Hematopoietic multipotent progenitor cell treated with erythropoietin and hydrocortisone succinate and interleukin-3 and kit ligand, for 8 days (in vitro differentiated cells): ENCODE measurements at places on chromosomes 16 and 17.

- peak; percentile 17 for DNase-seq
Observed at GRCh38 chr17:71084219-71084618, 914.9 kb downstream of the KCNJ2 start.

- peak; percentile 95 for DNase-seq
Observed at GRCh38 chr17:41496803-41497484, 7.2 kb upstream of the KRT36 start.

GRCh38 chr17:50448643-50449042 is 20.0 kb downstream of the CHAD start:
- DNase-seq: peak; percentile 43

DNA sequence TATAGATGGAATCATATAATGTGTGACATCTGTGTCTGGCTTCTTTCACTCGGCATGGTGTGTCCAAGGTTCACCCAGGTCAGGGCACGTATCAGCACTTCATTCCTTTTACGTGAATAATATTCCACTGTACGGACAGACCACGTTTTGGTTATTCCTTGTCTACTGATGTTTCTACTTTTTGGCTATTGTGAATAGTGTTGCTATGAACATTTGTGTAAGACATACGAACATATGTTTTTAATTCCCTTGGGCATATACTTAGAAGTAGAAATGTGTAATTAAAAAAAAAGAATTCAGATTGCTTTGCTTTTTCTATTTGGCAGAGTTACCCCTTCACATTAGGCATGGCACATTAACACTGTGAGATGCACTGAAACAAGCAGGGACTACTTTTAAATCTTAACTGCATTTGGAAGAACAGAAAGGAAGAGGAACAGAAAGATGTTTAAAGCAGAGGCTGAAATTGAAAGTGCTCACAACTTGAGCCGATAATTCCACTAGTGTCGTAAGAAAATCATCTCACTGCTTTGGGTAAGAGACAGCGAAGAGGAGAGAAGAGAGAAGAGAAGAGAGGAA is 105.3 kb downstream of the VPS53 start:
- no peak for DNase-seq

GRCh38 chr16:77660311-77660710 is 62.0 kb upstream of the NUDT7 start:
- DNase-seq: no peak

DNA sequence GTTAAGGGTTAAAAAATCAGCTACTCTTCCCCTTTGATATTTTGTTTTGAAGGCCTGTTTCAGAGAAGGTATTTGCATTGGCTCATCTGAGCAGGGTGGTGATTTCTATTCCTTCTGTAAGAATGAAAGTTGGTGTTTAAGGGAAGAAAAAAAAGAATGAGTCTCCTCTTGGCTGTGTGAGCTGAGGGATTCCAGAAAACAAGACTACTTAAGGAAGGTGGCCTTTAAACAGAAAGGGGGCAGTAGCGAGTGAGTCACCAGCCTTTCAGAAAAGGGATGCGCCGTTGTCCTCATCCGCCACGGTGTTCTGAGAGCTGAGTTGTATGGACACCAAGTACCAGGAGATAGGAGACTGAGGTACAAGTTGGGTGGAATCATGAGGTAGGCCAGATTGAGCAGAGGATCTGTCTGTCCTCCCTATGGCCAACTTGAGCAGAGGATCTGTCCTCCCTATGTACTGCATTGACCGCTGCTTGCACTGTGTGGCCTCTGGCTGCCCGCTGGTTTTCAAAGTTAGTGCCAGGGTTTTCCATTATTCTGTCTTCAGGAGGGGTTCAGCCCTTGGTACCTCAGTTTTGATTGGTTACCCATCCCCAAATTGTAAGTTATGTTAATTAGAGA is 8.2 kb downstream of the PRKCA start:
- no peak for DNase-seq

GRCh38 chr17:34886831-34887230 is 74.4 kb downstream of the CCT6B start:
- peak; percentile 94 for DNase-seq

DNA sequence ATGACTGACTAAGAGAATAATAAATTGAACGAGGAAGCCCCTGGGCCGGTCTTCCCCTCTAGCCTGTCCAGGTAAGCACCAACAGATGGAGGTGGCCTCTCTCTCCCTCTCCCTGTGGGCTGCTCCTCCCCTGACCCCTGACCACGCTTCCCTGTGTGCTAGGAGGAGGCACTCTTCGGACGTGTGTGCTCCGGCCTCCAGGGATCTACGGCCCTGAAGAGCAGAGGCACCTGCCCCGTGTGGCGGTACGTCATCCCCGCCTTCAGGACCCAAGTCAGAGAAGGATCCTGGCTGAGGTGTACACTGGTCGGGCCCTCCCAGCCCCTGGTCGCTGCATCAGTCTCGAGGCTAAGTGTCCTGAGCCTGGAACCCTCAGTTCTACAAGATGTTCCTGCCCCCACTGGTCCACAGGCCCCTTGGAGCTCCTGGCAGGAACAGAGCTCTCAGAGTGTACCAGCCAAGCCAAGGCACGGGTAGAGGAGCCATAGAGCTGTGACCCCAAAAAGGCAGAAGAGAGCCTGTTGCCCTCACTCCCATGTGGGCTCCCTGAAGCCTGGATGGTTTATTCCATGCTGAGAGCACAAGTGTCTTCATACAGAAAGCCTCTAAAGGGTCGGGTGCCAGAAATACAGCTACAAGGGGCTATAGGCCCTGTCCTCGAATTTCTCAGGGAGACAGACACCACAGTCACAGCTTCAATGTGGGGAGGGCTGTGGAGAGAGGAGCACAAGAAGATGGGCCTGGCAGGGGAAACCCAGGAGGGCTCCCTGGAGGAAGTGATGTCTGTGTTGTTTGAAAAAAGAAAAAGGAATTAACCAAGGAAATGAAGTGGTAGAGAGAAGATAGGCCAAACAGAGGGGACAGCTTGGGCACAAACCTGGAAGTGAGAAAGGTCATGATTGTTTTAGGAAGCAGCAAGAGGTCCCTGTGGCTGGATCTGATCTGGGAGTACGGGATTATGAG is 15.9 kb downstream of the SDR42E2 start:
- DNase-seq: no peak

GRCh38 chr17:76948726-76949342 is 80.6 kb downstream of the MGAT5B start:
- no peak for DNase-seq

DNA sequence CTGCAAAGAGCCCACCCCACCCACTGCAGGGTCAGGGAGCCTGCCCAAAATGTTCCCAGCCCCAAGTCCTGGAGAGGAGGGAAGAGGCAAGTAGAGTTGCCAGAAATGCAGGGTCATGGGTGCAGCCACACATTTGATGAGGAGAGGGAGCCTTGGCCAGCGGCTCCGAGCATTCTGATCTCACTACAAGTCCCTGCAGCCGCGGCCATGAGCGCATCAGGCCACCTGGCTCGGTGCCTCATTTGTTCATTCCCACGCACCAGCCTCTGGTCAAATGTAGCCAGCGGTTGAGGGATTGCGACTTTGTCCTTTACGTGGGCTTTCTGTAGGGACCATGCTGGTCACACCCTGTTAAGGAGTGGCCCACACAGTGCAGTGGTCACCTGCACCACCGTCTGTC is 48.7 kb downstream of the PGS1 start:
- DNase-seq: no peak

- peak; percentile 21 for DNase-seq
Observed at GRCh38 chr17:57438066-57438731, 181.9 kb downstream of the MSI2 start.

DNA sequence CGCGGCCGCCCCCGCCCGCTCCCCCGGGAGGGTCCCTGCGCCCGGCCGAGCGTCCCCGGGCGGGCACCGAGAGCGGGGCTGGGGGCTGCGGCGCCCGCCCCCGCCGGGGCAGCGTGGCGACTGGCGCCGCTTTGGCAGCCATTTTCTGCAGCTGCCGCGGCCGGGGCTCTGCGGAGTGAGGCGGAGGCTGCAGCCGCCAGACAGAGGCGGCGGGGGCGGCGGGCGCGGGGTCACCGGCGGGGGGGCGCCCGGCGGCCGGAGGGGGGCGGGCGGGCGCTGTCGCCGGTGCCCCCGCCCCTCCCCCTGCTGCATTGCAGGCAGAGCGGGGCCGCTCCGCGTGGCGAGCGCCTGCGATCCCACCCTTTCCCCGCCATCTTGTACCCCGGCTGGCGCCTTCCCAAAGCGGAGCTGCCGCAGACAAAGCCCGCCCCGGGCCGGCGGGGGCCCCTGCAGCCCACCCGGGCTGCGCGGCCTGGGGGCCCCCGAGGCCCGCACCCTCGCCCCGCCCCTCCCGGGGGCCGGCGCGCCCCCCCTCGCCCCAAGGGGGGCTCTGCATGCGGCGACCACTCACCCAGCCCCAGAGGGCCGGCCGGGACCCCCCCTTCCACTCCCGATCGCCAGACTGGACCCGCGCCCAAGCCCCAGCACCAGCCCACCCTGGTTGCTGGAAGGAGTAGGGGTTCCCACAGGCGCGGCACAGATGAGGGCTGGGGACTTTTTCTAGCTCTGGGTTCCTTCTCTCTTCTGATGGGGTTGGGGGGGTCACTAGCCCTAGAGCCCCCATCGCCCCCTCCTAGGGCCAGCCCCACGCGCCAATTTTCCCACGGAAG is 16.6 kb upstream of the CBX8 start:
- DNase-seq: no peak

- no peak for DNase-seq
Observed at GRCh38 chr17:15377200-15377599, 35.8 kb upstream of the TEKT3 start.

DNA sequence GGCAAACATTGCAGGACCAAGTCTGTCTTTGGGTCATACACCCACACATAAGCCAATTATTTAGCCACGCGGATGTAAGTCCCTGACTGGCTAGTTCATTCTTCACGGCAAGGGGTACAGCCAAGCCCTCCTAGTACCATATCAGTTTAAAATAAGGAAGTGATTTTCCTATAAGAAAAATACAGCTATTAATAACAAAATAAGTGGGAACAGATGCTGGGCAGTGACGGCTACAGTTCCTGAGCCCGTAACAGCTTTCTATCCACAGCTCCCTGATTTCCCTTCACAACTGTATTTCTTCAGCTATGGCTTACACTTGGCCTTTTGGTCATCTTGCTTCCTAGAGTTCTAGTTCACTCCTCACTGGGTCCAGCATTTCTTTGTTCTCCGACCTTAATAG is 542.4 kb upstream of the C16orf82 start:
- no peak for DNase-seq

- no peak for DNase-seq
Observed at GRCh38 chr16:26863931-26864330, 202.8 kb upstream of the C16orf82 start.

- no peak for DNase-seq
Observed at GRCh38 chr17:69144331-69145255, 2.9 kb upstream of the ABCA6 start.

GRCh38 chr17:47717261-47717697 is 15.8 kb upstream of the TBX21 start:
- DNase-seq: peak; percentile 11

DNA sequence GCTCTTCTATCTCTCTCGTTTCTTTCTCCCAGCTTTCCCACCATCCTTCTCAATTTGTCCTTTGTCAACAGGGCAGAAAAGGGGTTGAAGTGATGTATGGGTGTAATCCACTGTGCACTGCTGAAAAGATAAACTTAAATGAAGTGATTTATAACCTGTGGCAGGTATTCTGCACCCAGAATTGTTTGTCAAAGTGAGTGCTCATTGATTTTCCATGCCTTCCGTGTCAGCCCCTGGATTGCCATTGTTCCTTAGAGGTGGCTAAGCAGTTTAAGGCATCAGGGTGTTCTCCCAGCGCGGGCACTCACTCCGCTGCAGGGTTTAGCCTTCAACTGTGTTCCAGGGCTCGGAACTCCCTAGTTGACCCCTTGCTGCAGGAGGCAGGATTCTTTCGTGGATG is 82.9 kb downstream of the PITPNC1 start:
- DNase-seq: no peak

GRCh38 chr16:57409065-57409464 is 4.5 kb downstream of the CCL17 start:
- no peak for DNase-seq

GRCh38 chr17:77281122-77281903 is 140.5 kb downstream of the SEC14L1 start:
- DNase-seq: no peak

GRCh38 chr17:68387435-68388218 is 69.7 kb downstream of the WIPI1 start:
- no peak for DNase-seq

GRCh38 chr17:76268015-76268749 is 3.0 kb downstream of the UBALD2 start:
- DNase-seq: peak; percentile 55

- no peak for DNase-seq
Observed at GRCh38 chr17:48598736-48599135, 5.2 kb upstream of the HOXB5 start.

DNA sequence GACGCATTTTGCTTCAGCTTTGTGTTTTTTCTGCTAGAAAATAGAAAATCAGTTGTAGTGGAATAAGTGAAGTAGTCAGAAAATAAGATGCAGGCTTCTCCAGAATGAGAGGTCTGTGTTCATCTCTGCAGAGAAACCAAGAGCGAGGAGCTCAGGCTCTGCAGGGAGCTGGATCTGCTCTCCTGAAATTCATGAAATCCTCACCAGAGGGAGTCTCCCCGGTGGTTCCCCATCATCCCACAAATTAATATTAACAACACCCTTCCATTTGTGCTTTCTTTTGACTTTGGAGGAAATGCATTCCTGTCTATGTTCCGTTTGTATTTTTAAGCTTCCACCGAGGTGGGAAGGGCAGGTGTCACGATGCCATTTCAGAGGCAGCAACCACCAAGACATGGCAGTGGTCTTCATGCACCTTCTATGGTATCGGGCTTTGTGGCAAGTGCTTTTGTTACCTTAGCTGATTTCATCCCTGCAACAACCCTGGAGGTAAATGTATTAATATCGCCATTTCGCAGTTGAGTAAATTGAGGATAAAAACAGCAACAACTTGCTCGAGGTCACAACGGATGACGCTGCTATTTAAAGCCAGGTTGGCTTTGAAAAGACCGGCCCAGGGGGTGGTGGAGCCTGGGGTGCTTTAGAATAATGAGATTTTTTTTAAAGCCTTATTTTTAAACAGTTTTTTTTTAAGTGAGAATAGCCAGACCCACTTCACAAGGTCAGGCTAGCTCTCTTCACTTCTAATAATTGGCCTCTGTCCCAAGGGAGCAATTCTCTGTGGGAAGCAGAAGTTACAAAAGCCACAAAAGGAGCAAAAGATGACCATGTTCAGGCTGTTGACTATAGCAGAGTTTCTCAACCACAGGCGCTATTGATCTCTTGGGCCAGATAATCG is 367.6 kb upstream of the ERCC4 start:
- DNase-seq: no peak

DNA sequence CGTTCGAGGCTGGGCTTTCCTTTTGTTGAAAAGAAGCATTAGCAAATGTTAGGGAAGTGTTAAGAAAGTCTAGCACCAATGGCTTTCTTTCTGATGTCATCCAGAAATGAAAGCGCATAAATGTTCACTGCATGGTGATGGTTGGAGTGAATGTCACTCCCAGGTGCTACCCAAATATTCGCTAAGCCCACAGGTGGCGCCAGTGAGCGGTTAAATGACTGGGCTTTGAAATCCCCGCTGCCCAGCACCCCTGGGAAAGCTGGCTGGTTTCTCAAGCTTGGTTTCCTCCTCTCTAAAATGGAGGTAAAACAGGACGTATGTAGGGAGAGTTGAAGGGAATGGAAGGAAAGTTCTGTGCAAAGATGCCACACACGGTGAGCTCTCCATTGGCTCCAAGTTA is 104.4 kb downstream of the IRX5 start:
- DNase-seq: peak; percentile 28
